ENCODE measurements at places on chromosomes 2 and 18. TPM values are rescaled to one million over a fixed set of nuclear protein-coding genes. Genes with fewer than 3 reads are reported as not detected.
A peak's percentile ranks its signal among the peaks of the same experiment; 100 is the strongest.

CD8B2 gene
- total RNA-seq, result 0.09 TPM

- DNase-seq, result no peak
Measured at GRCh38 chr18:48799724-48800315, 150.9 kb downstream of the SMAD7 start.

GRCh38 chr2:60811491-60812375 is 55.7 kb downstream of the PAPOLG start:
- DNase-seq, result no peak

GRCh38 chr2:164757934-164758695 is 83.5 kb downstream of the COBLL1 start:
- no peak for DNase-seq

GRCh38 chr18:12443551-12443950 is 35.8 kb downstream of the PRELID3A start:
- no peak for DNase-seq

DNA sequence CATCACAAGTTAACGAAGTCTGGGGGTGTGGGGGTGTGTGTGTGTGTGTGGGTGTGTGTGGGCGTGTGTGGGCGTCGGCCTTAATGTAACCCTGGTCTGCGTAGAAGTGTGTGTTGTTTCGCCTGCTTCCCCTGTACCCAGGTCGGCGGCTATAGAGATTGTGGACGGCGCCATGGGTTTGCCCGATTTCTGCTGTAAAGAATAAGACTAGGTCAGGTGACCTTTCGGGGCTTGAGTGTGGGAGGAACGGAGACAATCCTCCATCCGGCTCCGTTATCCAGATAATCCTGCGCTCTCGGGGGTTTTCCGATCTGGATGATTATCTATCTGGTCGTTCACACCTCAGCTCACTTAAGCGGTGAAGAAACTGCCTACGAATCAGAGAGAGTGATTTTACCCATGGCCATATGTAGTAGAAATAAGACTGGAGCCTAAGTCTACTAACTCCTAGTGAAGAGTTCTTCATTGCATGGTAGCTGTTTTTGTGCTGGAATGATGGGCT is 543 bp downstream of the HADHB start:
- peak; percentile 85 for DNase-seq

Measured in activated CD4-positive, alpha-beta T cell treated with anti-CD3 and anti-CD28 coated beads, Interleukin-2, amount 10 ng/mL, durations not matched to agents 24 days and 14 days (primary cell).